ENCODE measurements at places on chromosomes 12 and 14.

DNA sequence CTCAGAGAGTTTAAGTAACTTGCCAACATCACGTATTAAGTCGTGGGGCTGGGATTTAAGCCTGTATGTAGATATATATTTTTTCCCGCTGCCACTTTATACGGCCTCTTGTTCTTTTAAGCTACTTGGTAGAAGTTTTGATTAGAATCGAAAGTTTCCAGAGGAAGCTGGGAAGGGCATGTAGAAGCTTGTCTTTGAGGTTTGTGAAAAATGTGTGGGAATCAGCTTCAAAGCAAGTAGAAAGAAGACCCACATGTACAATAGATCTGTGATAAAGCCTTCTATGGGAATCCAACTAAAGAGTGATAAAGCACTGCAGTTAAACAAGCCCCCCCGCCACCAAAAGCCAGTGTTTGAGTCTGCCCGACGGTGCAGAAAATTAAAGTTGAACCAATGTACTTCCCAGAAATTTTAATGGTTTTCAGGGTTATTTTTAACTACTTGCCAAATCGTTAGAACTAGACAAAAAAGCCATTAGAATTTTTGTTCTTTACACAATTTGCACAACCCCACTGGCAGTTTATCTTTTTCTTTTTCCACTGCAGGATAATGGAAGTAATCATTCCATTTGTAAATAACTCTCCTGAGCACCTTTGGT is 25.5 kb downstream of the SERPINA11 start:
- DNase-seq: no peak

DNA sequence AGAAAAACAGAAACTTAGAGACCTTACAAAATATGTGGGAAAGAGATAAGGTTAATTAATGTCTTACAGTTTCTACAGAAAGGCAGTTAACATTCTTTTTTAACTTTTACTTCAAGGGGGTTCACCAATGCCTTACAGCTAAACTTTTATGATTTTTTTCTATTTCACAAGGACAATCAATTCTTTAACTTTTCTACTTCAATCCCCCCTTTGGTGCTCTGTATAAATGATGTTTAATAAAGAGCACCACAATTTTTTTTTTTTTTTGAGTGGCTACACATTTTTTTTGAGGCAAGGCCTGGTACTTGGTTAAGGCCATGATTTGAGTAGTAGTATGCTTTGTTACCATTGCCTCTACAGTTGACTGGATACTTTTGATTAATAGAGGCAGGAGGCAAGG is 279.6 kb downstream of the PRKD1 start:
- no peak for DNase-seq

DNA sequence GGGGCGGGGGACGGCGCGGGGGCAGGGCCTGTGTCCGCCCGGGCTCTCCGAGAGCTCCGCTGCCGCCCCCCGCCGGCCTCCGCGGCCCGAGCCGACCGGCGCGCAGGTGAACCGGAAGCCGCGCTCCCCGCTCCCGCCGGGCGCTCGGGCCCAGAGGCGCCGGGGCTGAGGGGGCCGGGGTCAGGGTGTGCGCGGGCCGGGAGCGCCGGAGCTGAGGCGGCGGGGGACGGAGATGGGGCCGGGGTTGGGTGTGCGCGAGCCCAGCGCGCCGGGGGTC is 431 bp downstream of the HIP1R start:
- DNase-seq: peak; percentile 7

DNA sequence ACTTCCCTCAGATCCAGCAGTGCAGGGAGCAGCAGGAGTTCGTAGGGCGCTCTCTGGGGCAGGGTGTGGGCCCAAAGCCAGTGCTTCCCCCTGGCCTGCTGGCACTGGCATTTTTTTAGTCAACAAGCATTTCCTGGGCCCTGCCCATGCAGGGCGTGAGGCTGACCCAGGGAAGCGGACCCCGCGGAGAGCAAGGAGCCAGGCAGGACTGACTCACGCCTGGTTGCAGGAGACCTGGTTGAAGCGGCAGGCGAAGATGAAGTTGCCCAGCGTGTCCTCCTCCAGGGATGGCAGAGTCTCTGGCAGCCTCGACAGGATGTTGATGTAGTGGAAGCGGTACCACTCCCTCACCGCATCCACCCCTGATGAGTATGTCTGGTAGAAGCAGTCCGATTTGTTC is 13.5 kb downstream of the SCNN1A start:
- no peak for DNase-seq
